ENCODE measurements at places on chromosomes 11 and 22.

DNA sequence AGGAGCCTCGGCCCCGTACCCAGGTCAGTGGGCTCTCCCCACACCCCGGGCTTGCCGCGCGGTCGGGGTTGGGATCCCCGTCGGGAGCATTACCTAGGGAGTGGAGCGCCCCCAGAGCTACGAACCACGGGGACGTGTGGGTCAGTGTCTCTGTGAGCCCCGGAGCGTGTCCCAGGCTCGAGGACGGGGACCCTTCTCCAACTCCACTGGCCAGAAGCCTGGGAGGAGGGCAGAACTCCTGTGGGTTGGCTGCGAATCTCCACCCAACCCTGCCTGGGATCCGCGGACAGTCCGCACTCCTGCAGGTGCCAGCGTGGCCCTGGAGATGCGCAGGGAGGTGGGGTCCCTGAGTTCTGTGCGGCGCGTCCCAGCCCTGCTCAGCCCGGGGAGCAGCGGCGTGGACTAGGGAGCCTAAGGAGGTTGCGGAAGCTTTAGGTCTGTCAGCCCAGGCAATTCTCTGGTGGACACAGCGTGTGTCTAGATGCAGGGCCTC lies 346 bp downstream of the PPFIBP2 start:
- DNase-seq: no peak

- DNase-seq: no peak
Measured at GRCh38 chr11:113351480-113351879, 36.1 kb upstream of the ANKK1 start.

- no peak for DNase-seq
Measured at GRCh38 chr22:28241656-28242290, 322.7 kb upstream of the PITPNB start.

- no peak for DNase-seq
Measured at GRCh38 chr11:43548916-43549315, 131.6 kb upstream of the HSD17B12 start.

- DNase-seq: no peak
Measured at GRCh38 chr22:28917747-28918549, 34.6 kb downstream of the ZNRF3 start.

DNA sequence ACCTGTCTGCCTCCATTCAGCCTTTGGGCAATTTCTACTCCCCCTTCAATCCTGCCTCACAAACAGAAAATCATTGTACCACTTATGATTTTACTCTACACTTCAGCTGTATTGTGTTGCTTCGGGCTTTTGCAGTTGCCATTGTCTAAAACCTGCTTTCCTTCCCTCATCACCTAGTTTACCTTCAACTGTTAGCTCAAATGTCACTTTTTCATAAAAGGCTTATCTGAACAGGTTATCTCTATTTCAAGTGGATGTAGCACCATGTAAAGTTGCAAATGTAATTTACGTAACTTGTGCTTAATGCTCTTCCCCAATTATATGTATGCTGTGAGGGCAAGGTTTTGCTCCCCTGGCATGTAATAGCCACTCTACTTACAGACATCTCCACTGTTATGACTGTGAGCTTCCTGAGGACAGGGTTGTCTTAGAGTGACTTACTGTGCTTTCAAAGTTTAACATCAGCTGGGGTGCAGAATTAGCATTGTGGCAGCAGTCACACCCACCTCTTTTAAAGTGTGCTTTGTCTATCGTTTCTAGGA lies 5.4 kb downstream of the RPS25 start:
- no peak for DNase-seq

All from activated naive CD4-positive, alpha-beta T cell treated with Interleukin-2 at 50 U/mL for 16 hours (primary cell).